Hepatic stellate cell (primary cell): ENCODE measurements at places on chromosomes 2 and 18.

DNA sequence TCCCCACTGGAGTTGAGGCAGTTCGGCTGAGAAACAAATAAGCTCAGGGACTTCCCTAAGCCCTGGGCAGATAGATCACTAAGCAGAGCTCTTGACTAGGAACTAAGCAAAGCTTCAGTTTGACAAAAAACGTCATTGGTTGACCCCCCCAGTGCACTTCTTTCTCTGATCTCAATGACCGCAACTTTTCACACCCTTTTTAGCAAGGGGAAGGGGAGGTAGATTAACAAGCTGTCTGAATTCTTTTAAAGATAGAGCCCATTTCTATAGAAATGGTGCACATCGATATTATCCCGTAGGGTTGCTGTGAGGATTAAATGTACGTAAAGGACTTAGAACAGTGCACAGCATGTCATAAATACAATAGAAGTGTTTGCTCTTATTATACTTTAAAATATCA lies 42.5 kb downstream of the PIEZO2 start:
- no peak for DNase-seq

- DNase-seq: no peak
Measured at GRCh38 chr2:37833423-37833822, 91.7 kb upstream of the RMDN2 start.

DNA sequence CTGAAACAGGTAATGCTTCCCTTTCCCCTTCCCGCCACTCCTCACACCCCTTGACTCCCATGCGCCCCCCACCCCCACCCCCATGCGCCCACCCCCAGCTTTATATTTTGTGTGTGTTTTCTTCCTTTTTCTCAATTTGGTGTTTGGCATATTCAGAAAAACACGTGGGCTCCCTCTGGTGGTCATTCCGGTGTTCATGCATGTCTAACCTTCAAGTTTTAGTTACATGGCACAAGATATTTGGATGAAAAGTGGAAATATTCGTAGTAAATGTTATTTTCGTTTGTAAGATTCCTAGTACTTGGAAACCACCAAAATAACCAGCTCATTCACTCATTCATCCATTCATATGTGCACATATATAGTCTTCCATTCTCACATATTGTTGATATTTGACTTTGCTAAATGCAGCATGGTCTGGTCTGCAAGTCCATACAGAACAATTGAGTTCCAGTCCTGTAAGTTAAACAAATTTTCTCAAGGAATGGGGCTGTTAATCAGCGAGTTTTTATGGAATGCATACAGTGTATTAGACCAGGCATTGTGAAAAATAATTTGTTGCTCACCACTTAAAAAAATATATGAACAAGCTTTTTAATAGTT lies 143.6 kb upstream of the MAP3K20 start:
- DNase-seq: no peak

- no peak for DNase-seq
Measured at GRCh38 chr2:12605936-12606335, 110.8 kb upstream of the TRIB2 start.

- DNase-seq: no peak
Measured at GRCh38 chr2:164960159-164960558, 4.8 kb upstream of the SLC38A11 start.

GRCh38 chr2:121171625-121172119 lies 113.3 kb downstream of the TFCP2L1 start:
- DNase-seq: no peak

- no peak for DNase-seq
Measured at GRCh38 chr2:196959734-196960338, 33.3 kb upstream of the PGAP1 start.

- DNase-seq: no peak
Measured at GRCh38 chr2:210435439-210435838, 41.1 kb downstream of the LANCL1 start.

DNA sequence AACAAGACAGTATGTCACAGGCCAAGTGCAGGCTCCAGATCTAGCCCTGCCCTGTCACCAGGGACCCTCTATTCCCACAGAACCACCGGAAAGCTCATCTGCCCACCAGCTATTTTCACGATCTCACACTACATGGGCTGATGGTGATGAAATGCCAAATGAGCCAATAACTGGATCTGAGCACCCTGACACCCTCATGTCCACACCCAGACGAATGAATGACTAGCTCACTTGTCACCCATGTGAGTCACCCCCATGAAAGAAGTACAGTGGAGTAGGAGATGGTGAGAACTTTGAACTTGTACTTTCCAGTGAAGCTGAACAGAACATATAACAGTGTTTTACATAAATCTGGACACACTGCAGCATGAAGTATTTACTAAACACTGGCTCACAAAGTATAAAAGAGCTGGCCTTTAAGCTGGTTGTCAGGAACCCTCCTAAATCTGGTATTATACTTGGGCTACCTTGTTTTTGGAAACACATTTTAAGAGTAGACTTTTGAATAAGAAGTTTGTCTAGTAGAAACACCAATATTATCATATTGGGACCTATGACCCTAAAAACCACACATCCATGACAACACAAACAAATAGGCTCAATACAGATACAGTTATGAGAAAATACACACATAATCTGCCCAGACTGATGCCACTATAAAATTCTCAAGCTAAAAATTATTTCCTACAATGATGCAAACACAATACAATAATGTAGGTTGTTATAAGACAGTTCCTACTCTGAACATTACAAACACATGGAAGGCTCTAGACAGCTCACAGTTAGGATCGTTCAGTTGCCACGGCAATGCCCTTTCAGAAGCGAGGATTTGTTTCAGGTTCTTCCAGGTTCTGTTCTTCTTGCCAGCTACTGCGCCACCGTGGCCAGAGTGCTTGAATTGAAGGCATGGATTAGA lies 19.0 kb downstream of the INO80C start:
- peak; percentile 79 for DNase-seq

DNA sequence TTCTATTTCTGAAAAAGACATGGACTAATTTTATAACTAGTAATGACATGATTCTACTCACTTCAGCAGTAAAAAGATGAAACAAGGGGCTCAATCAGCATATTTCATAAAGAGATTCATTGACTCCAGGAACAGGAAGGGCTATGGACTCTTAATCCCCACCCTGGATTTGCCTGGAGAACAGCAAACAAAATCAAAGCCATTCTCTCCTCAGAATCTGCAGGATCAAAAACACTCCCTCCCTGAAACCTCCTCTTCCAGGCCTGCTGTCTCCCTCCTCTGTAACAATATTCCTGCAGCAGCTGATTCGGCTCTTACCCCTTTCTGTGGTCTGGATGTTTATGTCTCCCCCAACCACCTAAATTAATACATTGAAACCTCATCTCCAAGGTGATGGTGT lies 57.0 kb downstream of the ZC3H8 start:
- no peak for DNase-seq

GRCh38 chr2:128732976-128733431 lies 414.3 kb upstream of the HS6ST1 start:
- peak; percentile 48 for DNase-seq

DNA sequence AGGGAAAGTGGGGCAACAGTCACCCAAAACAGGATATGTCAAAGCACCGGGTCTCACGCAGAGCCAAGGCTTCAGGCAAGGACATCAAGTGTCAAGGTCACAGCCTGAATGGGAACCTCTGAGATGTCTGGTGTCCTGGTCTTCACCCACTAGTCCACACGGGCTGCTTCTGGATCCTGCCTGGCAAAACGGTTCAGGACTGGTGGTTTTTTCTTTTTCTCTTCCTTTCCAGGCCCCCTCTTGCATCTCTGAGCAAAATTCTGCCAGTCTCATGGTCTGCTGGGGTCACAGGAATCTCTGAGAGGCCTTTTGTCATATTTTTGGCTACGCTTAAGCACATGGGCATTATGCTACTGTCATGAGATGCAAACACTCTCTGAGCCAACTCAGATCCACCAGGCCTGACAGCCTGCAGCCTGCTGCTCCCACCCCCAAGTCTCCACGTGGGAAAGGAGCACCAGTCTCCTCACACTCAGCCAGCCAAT lies 518.2 kb upstream of the ZEB2 start:
- no peak for DNase-seq

DNA sequence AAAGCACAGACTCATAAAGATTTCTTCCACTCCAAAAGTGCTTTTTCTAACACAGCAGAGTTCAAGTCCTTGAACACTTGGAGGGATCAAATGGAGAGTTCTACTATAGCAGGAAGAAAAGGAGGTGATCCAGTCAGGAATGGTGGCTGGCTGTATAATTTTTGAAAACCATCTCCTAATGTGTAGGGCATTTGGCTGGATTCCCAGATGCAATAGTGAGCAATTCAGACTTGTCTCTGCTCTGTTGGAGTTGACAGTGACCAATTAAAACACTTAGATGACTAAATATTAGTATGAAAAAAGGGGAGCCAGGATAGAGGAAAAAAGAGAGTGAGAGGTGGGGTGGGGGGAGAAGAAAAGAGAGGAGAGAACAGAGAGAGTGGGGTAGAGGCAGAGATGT lies 5.3 kb upstream of the G6PC2 start:
- no peak for DNase-seq

GRCh38 chr2:88613921-88614320 lies 13.3 kb downstream of the EIF2AK3 start:
- DNase-seq: no peak

GRCh38 chr2:85697096-85697495 lies 2.9 kb downstream of the GNLY start:
- no peak for DNase-seq

DNA sequence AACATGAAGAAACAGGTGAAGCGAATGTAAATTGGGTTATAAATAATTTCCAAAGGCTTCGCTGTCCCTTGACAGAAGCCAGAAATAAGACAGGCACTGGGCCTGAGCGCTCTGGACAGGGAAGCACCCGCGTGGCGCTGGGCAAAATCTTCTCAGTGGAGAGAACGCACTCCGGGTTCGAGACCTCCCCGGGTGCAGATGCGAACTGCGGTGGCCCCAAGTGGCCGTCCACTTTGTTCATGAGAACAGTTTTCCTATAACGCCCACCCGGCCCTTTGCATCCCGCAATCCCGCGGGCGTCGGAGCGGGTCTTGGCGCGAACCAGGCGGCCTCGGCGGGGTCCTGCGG lies 651 bp upstream of the DPYSL5 start:
- no peak for DNase-seq

- no peak for DNase-seq
Measured at GRCh38 chr2:70084973-70085710, 2.1 kb upstream of the PCBP1 start.

DNA sequence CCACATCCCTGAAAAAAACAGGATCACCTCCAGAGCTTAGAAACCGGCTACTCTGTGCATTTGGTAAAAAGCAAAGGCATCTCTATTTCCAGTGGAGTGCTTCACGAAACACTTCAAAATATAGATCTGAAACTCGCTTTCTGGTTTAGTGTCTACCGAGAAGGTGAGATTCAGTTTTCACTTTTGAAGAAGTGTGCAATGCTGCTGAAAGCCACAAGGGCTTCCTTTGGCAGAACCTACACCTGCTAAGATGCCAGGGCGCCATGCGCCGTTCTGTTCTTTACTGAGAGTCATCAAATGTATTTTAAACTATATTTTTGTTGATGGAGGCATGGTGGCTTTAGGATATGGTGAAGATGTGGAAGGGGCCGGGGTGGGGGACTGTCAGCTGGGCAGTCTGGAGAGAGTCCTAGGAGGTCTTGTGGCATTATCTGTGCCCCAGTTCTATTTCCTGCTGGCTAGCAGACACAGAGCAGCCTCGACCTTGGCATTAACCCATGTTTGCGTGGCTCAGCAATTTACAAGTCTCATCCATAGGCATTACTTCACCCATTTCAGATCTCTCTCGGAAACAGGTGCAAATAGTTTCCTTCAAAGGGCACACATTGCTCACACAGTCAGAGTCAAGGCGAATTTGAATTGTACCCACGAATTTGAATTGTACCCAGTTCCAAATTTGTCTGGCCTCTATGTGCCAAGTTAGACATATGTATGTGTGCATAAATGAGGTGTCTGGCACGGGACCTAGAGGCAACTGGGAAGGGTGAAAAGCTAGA lies 46.7 kb upstream of the KCNF1 start:
- no peak for DNase-seq

DNA sequence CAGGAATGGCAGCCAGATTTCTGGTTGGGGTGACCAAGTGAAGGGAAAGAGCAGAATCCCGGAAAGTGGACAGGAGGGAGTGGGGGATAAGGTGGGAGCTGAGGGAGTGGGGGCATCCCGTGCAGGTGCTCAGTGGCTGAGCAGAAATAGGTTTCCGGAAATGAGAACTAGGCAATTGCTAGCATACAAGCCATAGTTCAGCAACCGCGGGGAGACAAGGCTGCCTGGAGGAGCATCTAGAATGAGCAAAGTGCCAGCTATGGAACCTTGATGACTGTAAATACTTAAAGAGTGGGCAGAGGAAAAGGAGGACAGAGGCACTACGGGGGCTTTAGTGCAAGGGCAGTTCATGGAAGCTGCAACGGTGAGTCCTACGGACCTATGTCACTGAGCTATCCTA lies 220.2 kb downstream of the BCL11A start:
- DNase-seq: no peak

DNA sequence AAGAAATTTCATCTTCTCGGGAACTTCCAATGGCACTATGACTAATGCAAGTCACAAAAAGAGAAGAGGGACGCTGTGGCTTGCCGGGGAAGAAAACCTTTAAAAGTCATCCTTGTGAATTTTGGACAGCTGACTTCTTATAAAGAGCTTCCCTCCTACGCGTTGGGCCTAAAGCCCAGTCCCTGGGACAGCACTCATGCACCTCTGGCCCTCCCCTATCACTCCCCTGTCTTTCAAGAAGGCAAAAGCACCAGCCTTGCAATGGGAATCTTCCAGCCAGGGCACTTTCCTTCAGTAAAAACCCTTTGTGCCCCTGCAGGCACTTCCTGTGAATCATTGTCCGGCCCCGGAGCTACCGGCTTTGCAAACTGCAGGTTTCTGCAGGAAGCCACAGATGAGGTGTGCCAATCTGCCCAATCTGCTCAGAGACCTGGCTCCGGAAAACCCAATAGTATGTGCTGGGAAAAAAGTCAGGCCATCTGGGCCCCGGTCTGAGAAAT lies 7.1 kb downstream of the MREG start:
- DNase-seq: no peak

GRCh38 chr18:68426731-68427315 lies 288.1 kb downstream of the TMX3 start:
- no peak for DNase-seq

DNA sequence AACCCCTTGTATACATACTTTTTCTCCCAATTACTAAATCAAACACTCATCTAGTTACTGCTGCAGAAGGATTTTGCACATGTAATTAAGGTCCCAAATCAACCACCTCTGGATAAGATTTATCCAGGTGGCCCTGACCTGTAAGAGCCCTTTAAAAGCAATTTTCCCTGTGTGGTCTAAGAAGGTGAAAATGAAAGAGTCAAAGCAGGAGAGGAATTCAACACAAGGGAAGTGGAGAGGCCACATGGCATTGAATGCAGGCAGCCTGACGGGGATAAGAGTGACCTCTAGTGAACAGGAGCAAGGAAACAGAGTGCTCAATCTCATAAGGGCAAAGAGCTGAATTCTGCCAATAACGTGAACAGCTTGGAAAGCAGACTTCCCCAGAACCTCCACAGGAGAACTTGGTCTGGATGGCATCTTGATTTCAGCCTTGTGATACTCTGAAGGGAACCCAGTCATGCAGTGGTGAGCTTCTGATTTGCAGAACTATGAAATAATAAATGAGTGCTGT lies 27.2 kb downstream of the PPP3R1 start:
- DNase-seq: no peak
